ENCODE measurements at places on chromosomes 7 and 10.

DNA sequence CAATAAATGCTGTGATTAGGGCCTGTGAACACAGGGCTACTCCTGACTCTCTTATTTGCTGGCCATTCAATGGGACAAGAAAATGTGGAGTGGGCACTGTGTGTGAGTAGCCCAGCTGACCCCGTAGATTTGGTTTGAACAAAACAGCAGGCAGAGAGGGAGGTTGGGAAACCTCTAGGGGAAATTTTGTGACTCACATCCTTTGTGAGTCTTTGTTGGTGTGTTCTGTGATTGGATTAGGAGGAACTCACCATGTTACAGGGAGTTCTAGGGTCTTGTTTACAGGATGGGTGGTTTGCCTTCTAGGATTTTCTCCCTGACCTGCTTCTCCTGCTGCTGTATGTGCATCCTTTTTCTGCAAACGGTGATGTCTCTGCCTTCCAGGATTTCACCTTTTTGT, 128.3 kb upstream of the MKI67 start:
- DNase-seq: no peak

DNA sequence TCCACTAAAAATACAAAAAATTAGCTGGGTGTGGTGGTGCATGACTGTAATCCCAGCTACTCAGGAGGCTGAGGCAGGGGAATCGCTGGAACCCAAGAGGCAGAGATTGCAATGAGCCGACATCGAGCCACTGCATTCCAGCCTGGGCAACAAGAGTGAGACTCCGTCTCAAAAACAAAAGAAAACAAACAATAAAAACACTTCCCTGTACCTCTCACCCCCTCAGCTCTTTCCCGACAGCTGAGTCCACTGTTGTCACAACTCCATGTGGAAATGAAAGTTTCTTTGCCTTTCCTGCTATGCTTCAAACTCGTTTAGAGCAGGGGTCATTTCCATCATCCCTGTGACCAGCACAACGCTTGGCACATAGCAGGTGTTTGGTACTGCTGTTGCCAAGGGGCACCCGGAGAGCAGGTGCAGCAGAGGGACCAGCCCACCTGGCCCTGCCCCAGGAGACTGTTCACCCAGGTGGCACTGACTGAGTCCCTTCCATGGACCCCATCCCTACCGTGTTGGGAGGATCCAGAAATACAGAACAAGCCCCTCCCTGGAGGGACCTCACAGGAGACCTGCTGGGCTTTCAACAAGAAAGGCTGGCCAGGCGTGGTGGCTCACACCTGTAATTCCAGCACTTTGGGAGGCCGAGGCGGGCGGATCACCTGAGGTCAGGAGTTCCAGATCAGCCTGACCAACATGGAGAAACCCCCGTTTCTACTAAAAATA, 4.9 kb downstream of the TMEM130 start:
- DNase-seq: no peak

DNA sequence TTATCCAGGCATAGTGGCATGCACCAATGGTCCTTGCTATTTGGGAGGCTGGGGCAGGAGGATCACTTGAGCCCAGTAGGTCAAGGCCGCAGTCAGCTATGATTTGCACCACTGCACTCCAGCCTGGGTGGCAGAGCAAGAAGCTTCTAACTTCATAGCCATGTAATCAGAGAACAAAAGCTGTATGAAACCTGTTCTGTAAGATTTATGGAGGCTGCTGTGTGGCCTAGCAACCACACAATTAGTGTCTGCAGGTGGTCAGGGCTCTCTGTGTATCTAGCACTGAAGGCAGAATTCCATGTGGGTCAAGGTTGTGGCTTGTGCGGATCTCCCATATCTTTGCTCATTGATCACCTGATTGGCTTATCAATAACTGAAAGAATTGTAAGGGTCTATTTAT, 221.5 kb upstream of the FOXK1 start:
- DNase-seq: no peak

GRCh38 chr10:3426190-3426845, 253.7 kb upstream of the PITRM1 start:
- DNase-seq: no peak

Data from central memory CD4-positive, alpha-beta T cell (primary cell).